ENCODE measurements at places on chromosomes 12 and 14. TPM values are rescaled to one million over a fixed set of nuclear protein-coding genes. Genes with fewer than 3 reads are reported as not detected.
A peak's percentile ranks its signal among the peaks of the same experiment; 100 is the strongest.

SLC38A6 gene
- total RNA-seq: 9.4 TPM

GRCh38 chr12:91384806-91385205, 202.2 kb upstream of the DCN start:
- no peak for DNase-seq

- DNase-seq: no peak
These were observed 147.4 kb downstream of the RMST start for GRCh38 chr12:97609957-97610356.

DNA sequence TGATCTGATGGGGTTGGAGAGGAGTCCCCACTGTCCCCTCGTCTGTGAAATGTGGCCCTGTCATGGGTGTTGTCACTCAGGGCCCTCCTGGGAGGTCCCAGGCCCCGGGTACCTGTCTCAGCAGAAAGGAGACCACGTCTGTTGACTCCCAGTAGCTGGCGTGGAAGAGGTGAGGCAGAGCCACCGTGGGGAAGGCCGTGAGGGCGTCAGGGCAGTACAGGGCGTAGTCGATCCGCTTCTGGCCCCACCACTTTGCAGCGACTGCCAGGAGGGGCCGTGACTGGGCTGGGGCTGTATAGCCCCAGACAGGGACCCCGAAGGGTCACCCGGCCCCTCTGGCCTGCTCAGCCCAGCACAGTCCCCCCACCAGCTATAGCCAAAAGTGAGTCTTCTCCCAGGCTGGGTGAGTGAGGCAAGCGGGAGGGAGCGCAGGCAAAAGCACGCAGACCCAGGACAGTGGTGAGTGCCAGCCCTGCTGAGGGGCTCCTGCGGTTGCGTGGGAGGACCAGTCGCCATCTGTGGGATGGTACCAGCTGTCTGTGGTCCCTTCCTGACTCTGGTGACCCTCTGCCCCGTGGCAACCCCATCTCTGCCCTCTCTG, 8.2 kb downstream of the ARL6IP4 start:
- no peak for DNase-seq

- DNase-seq: no peak
These were observed 41.7 kb downstream of the FOXN4 start for GRCh38 chr12:109267361-109267760.

DNA sequence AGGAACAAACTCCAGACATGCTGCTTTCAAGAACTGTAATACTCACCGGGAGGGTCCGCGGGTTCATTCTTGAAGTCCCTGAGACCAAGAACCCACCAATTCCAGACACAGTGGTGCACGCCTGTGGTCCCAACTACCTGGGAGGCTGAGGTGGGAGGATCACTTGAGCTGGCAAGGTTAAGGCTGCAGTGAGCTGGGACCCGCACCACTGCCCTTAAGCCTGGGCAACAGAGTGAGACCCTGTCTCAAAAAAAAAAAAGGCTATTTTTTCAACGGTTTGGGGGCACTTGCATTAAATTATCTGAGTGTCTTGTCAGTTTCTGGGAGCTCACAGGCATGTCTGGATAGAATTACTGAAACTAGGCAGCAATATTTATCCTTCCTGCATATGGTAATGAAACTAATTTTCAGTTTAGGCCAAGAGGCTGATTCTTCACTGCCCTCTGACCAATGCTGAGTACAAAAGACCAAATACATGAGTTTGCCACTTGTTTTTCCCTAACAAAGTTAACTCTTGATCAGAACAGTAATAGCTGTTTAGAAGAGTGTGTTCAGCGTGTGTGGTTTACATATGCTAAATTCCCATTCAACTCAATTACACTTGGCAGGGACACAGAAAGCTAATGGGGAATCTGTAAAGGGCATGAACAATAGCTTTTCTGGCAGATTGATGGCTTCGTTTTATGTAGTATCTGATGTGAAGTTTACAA, 65.8 kb upstream of the RASSF3 start:
- no peak for DNase-seq

HSPA2 gene
- total RNA-seq: 33.2 TPM

DNA sequence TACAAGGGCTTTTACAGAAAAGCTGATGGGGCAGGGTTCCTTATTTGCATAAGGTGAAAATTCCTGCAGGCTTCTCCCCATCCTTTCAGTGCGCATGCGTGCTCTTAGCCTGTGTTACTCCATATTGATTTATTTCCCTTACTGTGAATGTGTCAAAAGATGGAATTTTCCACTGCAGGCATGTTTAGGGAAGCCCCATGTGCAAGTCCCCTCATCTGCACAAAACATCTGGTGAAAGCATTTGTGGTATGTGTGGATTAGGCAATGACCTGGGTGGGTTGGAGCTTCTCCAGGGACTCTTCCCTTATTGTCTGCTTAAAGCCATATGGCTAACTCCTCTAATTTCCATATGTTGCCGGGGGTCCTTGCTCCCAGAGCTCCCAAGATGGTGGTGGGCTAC, 912.7 kb upstream of the LRFN5 start:
- no peak for DNase-seq

HOMEZ gene
- total RNA-seq: 27.2 TPM

GARIN6 gene
- total RNA-seq: not detected

KRT73 gene
- total RNA-seq: not detected

PPFIA2 gene
- not detected for total RNA-seq

DNA sequence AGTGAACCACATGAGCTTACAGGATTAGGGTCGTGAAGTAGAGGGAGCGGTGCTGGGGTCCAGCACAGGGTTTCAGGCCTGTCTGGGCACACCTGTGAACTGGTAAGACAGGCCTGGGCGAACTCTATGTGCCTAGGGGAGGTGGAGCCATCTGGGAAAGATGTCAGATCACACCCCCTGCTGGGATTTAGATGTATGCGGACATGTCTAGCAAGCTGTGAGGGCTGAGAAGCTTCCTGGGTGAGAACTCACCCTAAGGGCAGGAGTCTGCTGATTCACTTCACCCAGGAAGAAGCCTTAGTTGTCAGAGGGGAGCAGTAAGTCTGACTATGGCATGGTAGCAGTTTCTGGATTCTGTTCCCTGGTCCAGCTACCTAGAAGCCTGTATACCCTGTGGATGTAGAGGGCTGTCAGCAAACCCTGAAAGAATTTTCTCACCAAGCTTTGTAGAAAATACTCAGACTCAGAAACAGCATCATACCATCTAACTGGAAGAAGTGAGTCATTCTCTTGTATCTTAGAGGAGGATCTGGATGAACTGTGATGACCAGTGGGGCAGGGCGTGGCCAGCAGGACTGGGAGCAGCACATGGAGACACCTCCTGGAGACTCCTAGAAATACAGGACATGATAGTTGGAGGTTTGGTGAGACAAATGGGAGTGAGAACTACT, 11.2 kb upstream of the PYGL start:
- DNase-seq: peak; percentile 100

DNA sequence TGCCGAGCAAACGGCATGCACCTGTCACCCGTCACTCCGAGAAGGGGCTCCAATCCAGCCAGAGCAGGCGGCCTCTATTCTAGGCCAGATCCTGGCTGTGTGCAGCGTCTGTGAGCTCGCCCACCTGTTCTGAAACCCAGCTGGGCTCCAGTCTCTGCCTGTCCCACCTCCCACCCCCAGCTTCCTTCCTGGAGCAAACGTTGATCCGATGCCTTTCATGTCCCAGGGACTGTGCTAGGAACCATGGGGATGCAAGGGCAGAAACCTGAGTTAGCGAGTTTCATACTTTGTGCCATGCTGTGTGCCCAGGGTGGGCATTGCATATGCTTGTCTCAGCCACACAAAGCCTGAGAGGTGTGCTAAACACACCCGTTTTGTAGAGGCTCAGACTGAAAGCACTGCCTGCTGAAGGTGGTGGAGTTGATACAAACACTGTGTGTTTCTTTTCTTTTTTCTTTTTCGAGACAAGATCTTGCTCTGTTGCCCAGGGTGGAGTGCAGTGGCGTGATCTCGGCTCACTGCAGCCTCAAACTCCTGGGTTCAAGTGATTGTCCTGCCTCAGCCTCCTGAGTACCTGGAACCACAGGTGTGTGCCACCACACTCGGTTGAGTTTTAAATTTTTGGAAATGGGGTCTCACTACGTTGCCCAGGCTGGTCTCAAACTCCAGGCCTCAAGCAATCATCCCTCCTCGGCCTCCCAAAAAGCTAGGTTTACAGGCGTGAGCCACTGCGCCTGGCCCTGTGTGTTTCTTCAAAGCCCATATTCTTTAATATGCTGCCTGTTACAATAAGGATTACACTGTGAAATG, 84.1 kb upstream of the MED13L start:
- no peak for DNase-seq

DNA sequence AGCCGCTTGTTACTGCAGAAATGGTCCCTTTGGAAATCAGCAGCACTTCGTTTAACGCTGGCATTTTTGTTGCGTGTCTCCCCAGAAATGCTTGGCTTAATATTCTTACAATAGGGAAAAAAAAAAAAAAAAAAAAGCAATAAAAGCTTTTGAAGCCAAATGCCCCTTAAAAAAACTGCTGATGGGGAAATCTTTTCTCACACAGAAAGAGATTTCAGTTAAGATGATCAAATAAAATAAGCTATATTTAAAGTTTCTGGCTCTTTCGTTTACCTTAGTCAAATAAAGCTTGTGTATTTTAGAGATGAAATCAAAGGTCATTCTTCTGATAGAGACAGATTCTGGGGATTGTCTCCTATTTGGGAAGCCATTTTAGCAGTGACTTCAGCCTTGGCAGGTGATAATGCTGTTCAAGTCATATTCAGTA, 52.4 kb upstream of the FRS2 start:
- DNase-seq: no peak

ACVRL1 gene
- not detected for total RNA-seq

- no peak for DNase-seq
These were observed 107.1 kb downstream of the NPAS3 start for GRCh38 chr14:33045760-33046159.

DNA sequence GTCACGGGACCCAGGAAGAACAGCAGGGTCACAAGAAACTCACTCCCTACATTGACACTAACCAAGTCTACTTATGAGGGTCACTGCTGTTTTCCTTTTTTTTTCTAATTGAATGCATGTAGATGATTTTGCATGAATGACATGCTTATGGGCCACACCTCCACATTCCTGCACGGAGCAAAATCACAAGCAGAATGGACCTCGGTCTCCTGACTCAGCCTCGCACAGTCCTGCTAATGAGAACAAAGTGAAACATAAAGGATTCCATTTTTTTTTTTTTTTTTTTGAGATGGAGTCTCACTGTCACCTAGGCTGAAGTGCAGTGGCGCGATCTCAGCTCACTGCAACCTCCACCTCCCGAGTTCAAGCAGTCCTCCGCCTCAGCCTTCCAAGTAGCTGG, 12.3 kb downstream of the SCARB1 start:
- no peak for DNase-seq

NFE2 gene
- total RNA-seq: 0.14 TPM

DNA sequence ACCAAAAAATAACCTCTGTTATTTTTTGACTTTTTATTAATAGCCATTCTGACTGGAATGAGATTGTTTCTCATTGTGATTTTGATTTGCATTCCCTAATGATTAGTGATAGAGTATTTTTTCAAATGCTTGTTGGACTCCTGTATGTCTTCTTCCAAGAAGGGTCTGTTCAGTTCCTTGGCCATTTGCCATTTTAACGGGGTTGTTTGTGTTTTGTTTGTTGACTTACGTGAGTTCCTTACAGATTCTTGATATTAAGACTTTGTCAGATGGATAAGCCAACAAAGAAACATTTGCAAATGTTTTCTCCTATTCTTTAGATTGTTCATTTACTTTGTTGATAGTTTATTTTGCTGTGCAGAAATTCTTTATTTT, 651.6 kb upstream of the LRFN5 start:
- DNase-seq: no peak

DNA sequence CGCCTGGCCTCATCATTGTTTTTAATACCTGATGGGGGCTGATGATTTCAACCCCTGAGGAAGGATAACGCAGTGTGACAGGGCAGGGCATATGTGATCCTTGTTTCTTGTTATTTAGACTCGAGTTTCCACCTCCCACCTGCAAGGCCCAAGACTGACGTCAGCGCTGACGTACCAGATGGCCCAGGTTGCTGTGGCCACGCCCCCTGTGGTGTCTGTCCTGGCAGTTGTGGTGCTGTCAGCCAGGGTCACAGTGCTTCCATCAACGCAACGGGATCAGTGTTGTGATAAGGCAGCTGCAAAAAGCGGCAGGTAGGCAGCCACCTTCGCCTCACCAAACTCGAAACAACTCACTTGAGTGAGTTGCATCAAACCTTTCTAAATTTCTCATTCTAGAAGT, 18.4 kb downstream of the DDX51 start:
- no peak for DNase-seq

PLCZ1 gene
- not detected for total RNA-seq

- no peak for DNase-seq
These were observed 1022.7 kb downstream of the TMEM121 start for GRCh38 chr14:106549064-106549463.

DNA sequence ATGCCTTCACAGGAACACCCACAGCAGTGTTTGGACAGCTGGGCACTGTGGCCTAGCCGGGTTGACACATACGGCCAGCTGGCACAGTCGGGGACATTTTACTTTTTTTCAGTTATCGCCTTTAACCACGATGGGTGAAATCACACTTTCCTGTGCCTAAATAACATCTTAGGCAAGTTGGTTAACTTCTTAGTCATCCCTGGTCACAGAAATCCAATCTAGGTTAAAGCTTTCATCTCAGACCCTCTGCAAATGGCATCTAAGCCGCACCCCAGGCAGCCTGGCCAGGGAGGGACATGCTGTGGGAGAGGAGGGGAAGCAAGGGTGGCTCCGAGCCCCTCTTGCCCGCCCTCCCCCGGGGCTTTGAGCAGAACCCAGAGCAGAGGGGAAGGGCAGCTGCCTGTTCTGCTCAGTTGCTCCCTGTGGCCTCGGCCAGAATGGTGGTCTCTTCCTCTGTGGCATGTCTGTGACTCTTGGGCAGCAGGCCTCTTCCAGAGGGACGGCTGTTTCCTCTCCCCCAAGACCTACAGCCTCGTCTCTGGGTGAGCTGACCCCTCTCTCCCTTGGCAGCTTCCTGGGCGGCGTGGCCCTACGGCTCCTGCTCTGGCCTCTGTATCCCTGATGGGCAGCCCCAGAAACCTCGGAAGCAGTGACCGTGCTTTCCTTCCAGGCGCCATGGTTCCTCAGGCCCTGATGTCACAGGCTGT, 85.4 kb upstream of the DYNC1H1 start:
- DNase-seq: no peak

CELA1 gene
- total RNA-seq: not detected

- DNase-seq: no peak
These were observed 33.0 kb downstream of the RASSF9 start for GRCh38 chr12:85803231-85803630.

DNA sequence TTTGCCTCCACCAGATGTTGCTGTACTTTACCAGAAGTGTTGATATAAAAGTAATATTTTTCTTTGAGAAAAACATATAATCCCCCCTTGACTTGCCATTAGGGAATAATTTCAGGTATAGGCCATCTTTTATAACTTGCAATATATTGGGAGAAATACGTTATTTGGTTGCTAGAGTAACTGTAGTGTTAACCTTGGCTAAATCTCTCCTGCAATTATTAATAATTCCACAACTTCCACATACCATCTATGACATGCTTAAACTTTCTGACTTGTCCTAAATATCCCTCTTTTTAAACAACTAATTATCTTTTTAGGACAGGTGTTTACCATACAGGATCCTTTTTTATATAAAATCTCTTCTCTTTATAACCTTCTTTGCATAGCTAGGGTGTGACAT, 1048.2 kb downstream of the SLC16A7 start:
- DNase-seq: no peak

Data from foreskin keratinocyte (primary cell).